IMR-90 (cell line): ENCODE measurements at places on chromosomes 5 and 9. TPM values are rescaled to one million over a fixed set of nuclear protein-coding genes. Genes with fewer than 3 reads are reported as not detected.

ZBTB26 gene
- 5.8 and 6.1 TPM in 2 replicates for total RNA-seq

DNA sequence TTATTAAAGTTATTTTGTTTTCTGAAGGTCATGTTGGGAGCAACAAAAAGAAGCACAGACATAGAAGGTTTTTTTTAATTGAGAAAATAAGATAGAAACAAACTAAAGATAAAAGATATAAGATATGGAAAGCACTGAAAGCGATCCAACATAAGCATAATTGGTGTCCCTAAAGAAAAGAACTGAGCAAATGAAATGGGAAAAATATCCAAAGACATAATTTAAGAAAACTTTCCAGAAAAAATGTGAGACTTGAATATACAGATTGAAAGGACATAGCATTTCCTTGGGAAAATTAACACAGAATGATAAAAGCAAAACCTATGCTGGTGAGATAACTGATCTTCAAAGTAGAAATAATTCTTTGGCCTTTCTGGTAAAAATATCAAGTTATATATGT is 289.3 kb downstream of the KIAA0825 start:
- DNase-seq = no peak

TUSC1 gene
- total RNA-seq = 2.0 and 3.1 TPM in 2 replicates

DNA sequence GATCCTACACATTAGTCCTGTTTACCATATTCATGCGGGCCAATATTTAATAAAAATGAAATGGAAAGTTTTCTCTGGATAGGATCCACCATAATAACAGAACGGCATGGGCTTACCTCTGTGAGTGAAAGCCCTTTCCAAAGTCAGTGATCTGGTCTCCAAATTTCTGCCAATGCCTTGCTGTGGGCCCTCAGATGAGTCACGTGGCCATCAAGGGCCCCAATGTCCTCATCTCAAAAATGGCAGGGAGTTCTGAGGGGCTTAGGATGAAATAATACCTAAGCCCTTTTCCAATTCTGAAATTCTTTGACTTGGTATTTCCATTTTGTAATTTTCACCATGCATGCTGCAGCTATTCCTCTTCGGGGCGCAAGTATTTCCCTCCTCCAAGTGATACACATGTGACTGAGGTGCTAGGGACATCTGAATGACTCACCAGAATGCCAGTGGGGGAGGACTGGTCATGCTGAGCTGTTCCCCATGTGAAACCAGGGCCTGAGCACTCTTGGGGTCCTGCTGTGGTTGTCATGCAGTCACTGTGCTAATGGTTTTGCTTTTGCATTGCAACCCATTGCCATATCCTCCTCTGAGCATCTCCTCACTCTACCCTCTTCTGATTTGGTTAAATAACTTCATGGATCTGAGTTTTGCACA is 35.0 kb downstream of the ITK start:
- no peak for DNase-seq

CER1 gene
- total RNA-seq = not detected in 2 replicates

DNA sequence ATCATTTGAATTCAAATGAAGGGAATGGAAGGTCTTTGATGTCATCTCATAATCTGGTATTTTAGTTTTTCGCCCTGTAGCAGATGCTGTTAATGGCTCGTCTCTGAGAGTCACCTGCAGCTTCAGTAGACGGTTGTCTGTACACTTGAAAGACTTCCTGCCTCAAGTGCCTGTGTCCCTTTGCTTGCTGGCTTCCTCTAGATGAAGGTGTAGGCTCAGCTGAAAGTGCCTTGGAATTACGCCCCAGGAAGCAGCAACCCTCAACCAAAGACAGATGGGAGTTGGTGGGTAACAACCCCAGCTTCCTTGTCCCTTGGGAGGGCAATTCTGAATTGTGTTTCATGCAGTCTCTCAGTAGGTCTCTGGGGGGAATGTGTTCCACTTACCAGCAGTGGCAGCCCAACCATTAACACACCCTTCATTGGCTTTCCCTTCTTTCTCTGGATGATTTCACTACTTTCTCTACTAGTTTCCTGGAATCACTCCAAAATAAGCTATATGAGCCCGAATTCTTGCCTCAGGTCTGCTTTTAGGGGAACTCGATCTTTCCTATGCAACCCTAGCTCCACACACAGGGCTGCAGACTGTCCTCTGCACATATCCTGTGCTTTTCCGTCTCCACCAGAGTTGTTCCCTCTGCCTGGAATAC is 395.6 kb downstream of the DMAC1 start:
- DNase-seq = no peak

DNA sequence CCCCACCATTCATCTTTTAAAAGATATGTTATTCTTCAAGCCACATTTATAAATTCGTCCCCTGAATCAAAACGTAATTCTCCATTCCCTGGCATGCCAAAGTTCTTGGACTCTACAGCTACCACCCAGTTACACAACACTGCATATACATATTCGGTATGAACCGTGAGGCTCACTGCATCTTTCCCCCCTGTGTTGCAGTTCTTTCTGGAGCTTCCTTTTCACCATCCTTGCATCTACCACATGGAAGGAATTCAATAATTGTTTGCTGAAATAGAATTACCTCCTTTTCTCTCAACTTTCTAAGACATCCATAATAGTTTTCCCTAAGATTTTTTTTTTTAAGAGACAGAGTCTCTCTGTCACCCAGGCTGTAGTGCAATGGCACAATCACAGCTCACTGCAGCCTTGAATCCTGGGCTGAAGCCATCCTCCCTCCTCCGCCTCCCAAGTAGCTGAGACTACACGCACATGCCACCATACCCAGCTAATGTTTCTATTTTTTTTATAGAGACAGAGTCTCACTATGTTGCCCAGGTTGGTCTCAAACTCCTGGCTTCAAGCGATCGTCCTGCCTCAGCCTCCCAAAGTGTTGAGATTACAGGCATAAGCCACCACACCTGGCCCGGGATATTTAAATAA is 3.3 kb downstream of the LPAR1 start:
- DNase-seq = peak; percentile 38

DNA sequence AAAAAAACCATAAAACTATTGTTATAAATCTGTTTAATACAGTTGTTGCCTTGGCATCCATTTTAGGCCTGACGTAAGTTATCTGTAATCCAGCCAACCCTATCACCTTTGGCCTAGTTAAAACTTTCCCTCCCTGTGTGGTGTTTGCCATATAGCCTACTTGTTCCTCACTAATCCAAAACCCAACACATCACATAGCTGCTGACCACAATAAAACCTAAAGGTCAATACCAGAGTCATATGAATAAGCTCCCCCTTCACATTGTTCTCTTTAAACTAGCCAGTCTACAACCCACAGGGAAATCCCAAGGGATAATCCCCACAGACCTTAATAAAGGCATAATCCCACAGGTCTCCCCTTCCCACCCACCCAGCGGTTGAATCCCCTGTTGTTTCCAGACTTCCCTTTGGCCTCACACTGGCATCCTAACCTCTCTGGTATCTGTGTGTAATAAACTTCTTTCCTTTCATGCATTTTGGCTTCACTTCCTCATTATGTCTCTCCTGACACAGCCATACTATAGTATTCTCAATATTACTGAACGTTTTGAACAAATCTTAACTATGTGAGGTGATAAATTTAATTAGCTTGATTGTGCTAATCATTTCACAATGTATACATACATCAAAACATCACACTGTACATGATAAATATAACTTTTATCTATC is 50.8 kb downstream of the DTWD2 start:
- no peak for DNase-seq

GHR gene
- total RNA-seq = 1.1 TPM in 2 replicates

GFRA3 gene
- total RNA-seq = not detected in 2 replicates

DNA sequence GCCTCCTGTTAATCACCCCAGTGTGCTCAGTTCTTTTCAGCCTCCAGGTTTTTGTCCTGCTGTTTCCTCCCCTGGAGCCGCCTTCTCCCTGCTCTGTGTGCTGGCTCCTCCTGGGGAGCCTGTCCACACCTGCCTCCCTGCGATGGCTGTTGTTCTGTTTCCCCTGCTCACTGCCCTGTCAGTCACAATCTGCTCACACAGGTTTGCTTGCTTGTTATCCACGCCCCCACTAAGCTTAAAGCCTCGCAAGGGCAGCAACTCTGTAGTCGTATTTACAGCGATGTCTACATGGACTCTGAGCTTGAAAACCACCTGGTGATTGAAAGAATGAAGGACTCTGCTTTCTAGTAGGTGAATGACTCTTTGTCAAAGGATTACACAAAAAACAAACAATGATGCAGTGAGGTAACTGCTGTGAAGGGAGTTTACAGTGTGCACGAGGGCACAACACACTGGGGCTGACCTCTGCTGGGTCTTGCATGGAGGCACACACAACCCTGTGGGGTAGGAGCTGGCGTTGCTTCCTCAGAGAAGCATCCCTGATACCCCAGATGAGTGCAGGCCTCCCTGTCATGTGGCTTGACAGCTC is 39.6 kb upstream of the TEX48 start:
- no peak for DNase-seq

GRCh38 chr5:174427304-174427703 is 297.1 kb upstream of the MSX2 start:
- DNase-seq = no peak

FAXDC2 gene
- 4.2 and 4.3 TPM in 2 replicates for total RNA-seq

DNA sequence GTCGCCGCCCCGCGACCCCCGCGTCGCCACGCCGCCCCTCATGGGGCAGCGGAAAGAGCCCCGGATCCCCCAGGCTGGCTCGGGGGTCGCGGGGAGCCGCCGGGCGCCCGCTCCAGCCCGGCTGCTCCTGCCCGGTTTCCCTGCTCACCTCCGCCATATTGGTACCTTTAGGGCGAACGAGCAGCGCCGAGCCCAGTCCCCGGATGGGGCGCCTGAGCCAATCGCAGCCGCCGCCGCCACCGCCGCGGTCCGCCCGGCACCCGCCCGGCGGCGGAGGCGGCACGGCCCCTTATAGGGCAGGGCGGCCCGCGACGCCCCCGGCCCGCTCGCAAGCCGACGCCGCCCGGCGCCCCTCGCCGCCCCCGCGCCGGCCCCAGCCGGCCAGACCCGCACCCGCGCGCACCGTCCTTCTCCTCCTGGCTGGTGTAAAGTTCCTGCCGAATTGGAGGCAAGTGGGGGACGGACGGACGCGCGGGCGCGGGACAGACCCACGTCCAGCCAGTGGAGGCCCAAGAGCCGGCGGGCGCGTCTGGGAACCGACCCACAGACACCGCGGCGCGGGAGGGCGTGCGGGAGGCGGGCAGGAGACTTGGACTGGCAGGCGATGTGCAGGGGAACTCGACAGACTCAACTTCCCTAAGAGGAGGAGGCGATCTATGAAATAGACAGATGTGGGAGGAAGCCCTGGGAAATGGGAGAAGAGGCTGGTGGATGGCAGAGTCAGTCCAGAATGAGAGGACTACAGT is at the start of gene MIER3:
MIER3 (minus strand) TSS at position 178 of the 746 bp plus-strand sequence; CDS start at position 157, 21 bp downstream.
- DNase-seq = peak; percentile 67

BARHL1 gene
- not detected in 2 replicates for total RNA-seq

PCDHB12 gene
- under 0.01 and 0.18 TPM in 2 replicates for total RNA-seq

- DNase-seq = no peak
Observed at GRCh38 chr9:135336722-135337527, 142.7 kb upstream of the PPP1R26 start.

DNA sequence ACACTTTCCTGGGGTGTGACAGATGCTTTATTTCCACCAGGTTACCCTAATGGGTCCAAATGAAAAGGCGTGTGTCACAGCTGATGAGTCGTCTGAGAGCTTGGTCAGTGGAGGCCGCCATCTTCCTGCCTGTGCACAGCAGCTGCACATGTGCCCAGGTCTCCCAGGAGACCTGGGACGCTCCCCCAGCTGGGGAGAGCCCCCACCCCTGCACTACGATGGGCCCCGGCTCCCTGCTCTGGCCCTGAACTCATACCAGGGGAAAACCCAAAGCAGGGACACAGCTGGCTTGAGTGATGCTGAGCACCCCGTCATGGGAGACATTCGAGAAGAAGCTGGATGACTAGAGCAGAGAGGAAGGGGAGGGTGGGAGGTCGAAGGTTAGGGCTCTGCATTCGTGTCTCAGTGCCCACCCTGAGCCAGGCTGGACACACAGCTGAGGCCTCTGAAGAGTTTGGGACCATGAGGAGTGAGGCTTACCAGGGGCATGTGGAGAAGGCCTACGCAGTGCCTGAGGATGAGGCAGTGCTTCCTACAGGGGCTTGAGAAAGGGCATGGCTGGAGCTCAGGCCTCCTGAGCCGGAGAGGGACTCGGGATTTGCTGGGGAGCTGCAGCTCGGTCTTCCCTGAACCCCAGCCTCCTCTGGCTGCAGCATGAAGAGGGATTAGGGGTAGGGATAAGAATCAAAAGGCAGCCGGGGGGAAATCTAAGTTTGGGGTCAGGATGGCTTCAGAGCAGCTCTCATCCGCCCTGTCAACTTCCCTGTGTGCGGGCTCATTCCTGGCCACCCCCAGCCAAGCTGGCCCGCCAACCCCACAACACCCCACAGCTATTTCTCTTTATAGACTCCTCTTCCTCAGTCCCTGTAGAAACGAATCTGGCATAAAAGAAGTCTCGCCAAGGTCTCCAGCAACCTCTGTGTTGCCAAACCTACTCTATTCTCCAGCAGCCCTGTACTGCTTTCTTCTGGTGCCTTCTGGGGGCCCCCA is 42.2 kb upstream of the RNU6ATAC start:
- DNase-seq = no peak

GRCh38 chr5:76425928-76426804 is 23.1 kb downstream of the IQGAP2 start:
- no peak for DNase-seq

ANKRD18A gene
- not detected in 2 replicates for total RNA-seq
